Activated CD4-positive, alpha-beta T cell treated with anti-CD3 and anti-CD28 coated beads for 48 hours (primary cell): ENCODE measurements at places on chromosomes 2 and 18.

DNA sequence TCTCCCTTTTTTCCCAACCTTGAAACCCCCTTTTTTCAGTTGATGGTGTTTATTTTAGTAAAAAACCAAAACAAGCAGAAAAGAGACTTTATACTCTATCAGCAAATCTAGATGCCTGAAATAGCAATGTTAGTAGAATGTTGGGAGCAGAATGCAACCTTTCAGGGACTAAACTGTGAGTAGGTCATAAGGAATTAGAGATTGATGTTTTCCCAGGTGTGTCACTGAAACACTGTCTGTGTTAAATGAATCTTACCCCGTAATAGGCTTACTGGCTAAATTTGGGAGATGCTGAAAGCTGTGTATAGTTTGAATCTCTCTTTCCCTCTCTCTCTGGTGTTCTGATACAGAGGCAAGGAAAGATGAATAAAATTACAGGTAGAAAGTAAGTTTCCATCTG lies 43.8 kb downstream of the AGFG1 start:
- no peak for DNase-seq

- DNase-seq = no peak
These were observed 10.0 kb downstream of the NT5DC4 start for GRCh38 chr2:112730791-112731190.

DNA sequence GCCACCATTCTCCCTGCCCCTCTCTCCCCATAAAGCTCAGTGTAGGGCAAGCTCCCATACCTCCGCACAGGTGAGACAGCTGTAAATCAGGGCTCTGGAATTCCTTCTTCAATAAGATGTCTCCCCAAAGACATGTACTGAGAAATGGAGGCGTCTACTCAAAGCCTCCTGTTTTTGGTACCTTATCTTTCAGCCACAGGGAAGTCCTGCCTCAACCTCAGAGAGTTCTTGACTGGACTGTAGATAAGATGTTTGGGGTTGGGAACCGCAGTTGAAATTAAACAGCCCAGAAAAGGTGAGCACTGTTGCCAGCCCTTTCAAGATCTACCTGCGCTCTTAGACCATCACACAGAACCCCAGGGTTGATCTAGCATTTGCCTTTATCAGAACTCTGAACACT lies 1.4 kb upstream of the GALNT14 start:
- DNase-seq = no peak

GRCh38 chr2:234288974-234289455 lies 207.9 kb downstream of the ARL4C start:
- DNase-seq = peak; percentile 82

GRCh38 chr2:37326285-37326684 lies 1.7 kb upstream of the PRKD3 start:
- no peak for DNase-seq

DNA sequence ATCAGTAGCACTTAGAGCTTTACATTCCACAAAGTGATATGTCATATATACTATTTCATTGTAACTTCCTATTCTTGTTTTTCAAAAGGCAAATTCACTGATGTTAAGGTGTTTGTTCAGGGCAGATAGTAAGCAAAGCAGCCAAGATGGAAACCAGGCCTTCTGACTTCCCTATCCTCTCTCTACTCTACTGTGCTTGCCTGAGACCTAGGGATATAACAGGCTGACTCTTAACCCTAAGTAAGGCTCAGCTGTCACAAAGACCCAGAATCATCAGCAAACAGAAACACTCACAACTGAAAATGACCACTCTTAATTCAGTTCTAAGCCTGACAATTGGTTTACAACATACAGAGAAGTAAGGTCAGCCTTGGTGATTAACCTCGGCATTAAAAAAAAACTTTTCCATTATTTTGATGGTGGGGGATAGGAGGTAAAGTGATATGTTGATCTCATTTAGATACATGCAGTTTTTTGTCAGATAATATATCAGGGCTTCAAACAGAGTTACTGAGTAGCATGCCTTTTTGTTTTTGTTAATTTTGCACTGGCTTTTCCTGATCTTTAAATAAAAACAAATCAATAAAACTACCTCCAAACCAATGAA lies 95.4 kb upstream of the CHRNA1 start:
- DNase-seq = no peak

GRCh38 chr18:26406324-26406723 lies 142.0 kb downstream of the KCTD1 start:
- DNase-seq = no peak
